Activated naive CD4-positive, alpha-beta T cell treated with anti-CD3 and anti-CD28 coated beads, Interleukin-2, amount 50 U/mL, for 72 hours (primary cell): ENCODE measurements at places on chromosomes 1 and 21. TPM values are rescaled to one million over a fixed set of nuclear protein-coding genes. Genes with fewer than 3 reads are reported as not detected.

CFHR3 gene
- total RNA-seq = not detected

PRMT6 gene
- total RNA-seq = 2.8 TPM

CD1E gene
- not detected for total RNA-seq

ZNF691 gene
- 6.3 TPM for total RNA-seq

ZMYM4 gene
- 16.5 TPM for total RNA-seq

RGS2 gene
- 12.2 TPM for total RNA-seq

DRAXIN gene
- 0.46 TPM for total RNA-seq

S100A9 gene
- total RNA-seq = 1.4 TPM

NID1 gene
- 0.70 TPM for total RNA-seq

C1orf232 gene
- not detected for total RNA-seq

BRDT gene
- not detected for total RNA-seq

ZBTB18 gene
- total RNA-seq = 17.4 TPM

CFHR1 gene
- not detected for total RNA-seq

ICOSLG gene
- total RNA-seq = 2.1 TPM

KISS1 gene
- total RNA-seq = not detected

EFNA4 gene
- 9.5 TPM for total RNA-seq

S100A2 gene
- 7.8 TPM for total RNA-seq

UBE2G2 gene
- 126 TPM for total RNA-seq

GJA8 gene
- not detected for total RNA-seq

MMEL1 gene
- 1.4 TPM for total RNA-seq

OR2G6 gene
- total RNA-seq = not detected

TBX19 gene
- 2.0 TPM for total RNA-seq

MPL gene
- not detected for total RNA-seq

EVA1B gene
- total RNA-seq = 2.0 TPM

CFHR5 gene
- total RNA-seq = not detected

DNAJC6 gene
- 0.91 TPM for total RNA-seq

TCEA3 gene
- 10.5 TPM for total RNA-seq

INAVA gene
- total RNA-seq = 0.88 TPM

TAL1 gene
- 0.14 TPM for total RNA-seq

OR2T29 gene
- total RNA-seq = not detected

MTARC1 gene
- total RNA-seq = not detected

JAM2 gene
- total RNA-seq = 3.3 TPM

IL23R gene
- total RNA-seq = 0.87 TPM

DCST2 gene
- total RNA-seq = 1.8 TPM

GPR153 gene
- 0.73 TPM for total RNA-seq

IFNLR1 gene
- total RNA-seq = 5.0 TPM

FASLG gene
- 3.7 TPM for total RNA-seq

KLHDC7A gene
- total RNA-seq = not detected

CFAP298 gene
- total RNA-seq = 38.1 TPM

CGN gene
- 2.6 TPM for total RNA-seq

CD53 gene
- 329 TPM for total RNA-seq

HIPK1 gene
- 43.7 TPM for total RNA-seq

GALE gene
- 43.6 TPM for total RNA-seq

CYP4A22 gene
- not detected for total RNA-seq

SELP gene
- total RNA-seq = 2.0 TPM

COL24A1 gene
- total RNA-seq = not detected

MFSD2A gene
- total RNA-seq = 7.1 TPM

RGS13 gene
- total RNA-seq = not detected

ADAMTS1 gene
- total RNA-seq = 0.09 TPM

PIGP gene
- 12.9 TPM for total RNA-seq

SLC25A34 gene
- 1.9 TPM for total RNA-seq

TDRD10 gene
- total RNA-seq = not detected

CRYAA gene
- not detected for total RNA-seq

FCRL3 gene
- total RNA-seq = 1.3 TPM

REN gene
- total RNA-seq = not detected

ADGRL2 gene
- not detected for total RNA-seq
